Stimulated activated CD8-positive, alpha-beta memory T cell treated with anti-CD3 and anti-CD28 coated beads, Interleukin-4, amount 100 ng/mL, for 1 hour (primary cell): ENCODE measurements at places on chromosomes 4 and X.

- no peak for DNase-seq
Observed at GRCh38 chrX:45513042-45513441, 312.4 kb upstream of the DIPK2B start.

DNA sequence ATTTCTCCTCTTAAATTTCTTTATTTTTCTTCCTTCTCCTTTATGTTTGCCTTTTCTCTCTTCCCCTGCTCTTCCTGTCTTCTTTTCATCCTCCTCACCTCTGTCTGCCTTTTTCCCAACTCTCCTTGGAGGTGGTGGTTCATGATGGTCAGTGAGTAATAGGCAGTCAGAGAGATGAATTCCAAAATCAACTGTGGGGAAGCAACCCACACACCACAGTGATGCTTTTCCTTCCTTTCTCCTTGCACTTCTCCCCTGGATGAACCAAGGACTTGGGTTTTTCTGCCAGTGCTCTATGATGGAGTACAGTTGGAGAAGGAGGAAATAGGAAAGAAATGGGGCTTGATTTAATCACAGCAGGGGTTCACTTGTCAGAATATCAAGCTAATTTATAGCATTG is 153.8 kb downstream of the DCK start:
- no peak for DNase-seq

GRCh38 chr4:7763788-7764187 is 175.9 kb downstream of the AFAP1 start:
- no peak for DNase-seq

DNA sequence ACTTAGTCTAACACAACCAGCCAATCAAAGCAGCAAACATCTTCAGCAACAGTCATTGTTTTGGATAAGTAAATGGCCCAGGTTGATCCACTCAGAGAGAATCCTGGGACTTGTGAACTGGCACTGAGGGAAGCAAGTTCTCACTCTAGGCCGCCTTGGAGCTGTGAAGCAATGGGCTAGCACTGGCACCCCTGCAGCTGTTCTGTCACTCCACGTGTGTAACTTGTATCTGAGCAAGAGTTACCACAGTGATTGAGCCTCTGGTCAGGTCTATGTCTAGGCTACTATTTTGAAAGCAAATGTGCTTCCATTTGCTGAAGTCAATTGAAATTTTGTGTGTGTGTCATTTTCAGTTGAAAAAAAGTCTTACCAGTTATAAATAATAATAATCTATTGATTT is 57.2 kb upstream of the HS3ST1 start:
- no peak for DNase-seq

- DNase-seq = no peak
Observed at GRCh38 chr4:6105311-6105911, 87.2 kb upstream of the C4orf50 start.

GRCh38 chr4:174592256-174592984 is 70.1 kb upstream of the HPGD start:
- DNase-seq = no peak

GRCh38 chr4:7906171-7906701 is 33.4 kb downstream of the AFAP1 start:
- DNase-seq = no peak

DNA sequence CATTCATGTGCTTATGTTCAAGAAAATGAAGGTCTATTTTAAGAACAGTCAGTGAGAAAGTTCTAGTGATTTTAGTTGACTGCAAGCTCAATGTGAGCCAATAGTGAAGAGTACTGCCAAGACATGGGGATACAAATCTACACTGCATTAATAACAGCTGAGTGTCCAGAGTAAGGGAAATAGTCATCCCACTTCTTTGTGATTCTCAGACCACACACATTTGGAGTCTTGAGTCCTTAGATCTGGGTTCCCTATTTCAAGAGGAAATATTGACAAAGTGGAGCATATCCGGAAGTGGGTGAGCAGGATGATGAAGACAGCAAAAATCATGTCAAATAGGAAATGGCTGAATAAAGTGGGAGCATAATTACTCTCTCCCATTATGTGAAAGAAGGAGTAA is 171.1 kb downstream of the LARP7 start:
- no peak for DNase-seq

GRCh38 chrX:10169175-10169574 is 12.4 kb downstream of the CLCN4 start:
- DNase-seq = no peak

DNA sequence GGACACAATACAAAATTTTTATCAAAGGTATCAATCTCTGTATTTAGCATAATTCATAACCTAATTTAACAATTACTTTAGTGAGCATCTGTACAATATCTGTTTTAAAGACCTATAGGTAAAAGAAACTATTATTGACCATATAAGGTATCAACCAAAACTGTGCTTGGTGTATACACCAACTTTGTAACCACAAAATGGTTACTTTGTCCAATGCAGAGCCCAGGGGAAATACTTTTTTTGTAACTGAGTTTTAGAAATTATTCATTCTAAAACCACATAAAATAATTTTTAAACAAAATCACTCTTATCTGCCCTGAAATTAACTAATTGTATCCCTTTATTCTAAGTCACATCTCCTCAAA is 5.0 kb downstream of the CXXC4 start:
- no peak for DNase-seq

DNA sequence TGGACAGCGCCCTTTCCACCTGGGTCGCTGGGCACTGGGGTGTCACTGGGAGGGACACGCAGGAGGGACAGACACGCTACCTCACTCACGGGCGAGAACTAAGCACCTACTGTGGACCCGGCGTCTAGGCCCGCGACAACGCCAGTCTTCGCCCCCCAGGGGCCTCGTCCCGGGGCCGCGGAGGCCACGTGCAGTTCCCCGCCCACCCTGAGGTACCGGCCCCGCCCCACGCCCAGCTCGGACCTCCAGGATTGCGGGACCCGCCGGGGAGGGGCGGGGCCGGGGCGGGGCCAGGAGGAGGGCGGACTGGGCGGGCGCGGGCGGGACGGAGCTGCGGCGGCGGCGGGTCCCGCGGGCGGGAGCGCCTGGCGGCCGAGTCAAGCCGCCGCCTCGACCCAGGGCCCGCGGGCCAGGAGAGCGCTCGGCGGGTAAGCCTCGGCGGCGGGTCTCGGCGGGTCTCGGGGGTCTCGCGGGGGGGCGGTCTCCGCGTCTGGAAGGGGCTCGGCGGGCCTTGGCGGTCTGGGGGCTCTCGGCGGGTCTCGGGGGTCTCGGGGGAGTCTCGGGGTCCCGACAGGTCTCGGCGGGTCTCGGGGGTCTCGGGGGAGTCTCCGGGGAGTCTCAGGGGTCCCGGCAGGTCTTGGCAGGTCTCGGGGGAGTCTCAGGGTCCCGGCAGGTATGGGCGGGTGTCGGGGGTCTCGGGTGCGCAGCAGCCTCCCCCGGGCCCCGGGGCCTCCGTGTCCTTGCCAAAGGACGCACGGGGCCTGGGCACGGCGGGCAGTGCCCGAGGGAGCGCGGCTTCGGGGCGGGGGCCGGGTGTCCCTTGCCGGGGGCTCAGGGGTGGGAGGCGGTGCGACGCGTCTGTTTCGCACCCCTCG is at the start of gene SH3BP2:
TSS of gene SH3BP2 (plus strand) at position 375 of the 875 bp plus-strand sequence. CDS start 27,533 bp downstream, outside the sequence.
- no peak for DNase-seq

DNA sequence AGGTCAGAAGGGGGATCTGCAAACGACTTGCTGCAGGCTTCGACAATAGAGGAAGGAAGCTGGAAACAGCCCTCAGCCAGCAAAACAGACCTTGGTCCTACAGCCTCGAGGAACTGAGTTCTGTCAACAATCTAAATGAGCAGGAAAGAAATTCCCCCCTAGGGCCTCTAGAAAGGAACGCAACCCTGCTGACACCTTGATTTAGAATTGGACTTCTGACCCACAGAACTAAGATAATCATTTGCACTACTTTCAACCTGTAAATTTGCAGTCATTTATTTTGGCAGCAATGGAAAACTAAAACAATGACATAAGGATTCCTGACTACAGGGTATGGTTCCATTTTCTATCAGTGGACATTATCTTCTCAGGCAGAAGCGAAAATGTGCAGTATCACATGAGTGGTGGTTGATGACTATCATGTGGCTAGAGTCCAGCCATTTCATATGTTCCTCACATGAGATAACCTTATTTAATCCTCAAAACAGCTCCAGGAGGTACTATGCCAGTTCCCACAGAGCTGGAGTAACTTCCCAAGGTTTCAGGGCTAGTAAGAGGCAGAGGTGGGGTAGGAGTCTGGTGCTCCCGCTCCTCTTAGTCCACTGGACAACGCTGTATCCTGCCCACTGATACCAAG is 61.6 kb downstream of the SAT1 start:
- DNase-seq = no peak

DNA sequence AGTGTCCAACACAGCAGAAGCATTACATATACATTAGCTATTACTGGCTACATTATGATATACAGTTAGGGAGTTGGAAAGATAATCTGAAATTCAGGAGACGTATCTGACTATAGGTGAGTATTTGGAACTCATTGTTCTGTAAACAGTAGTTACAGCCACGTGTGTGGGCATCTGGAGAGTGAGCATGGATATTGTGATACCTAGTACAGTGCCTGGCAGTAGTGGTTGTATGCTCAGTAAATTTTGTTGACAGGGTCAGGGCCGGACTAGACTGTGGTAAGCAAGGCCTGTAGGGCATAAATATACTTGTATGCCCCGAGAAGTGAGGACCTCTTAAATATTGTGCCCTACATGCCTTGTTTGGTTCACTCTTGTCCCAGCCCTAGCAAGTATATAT is 2.9 kb downstream of the F9 start:
- no peak for DNase-seq

- no peak for DNase-seq
Observed at GRCh38 chr4:15173251-15173650, 171.0 kb downstream of the CPEB2 start.

GRCh38 chrX:110050901-110051300 is 48.0 kb downstream of the TMEM164 start:
- DNase-seq = no peak

- no peak for DNase-seq
Observed at GRCh38 chrX:26952213-26952612, 510.9 kb downstream of the PPP4R3C start.

GRCh38 chr4:55866290-55866907 is 13.0 kb downstream of the EXOC1 start:
- no peak for DNase-seq

- DNase-seq = no peak
Observed at GRCh38 chr4:101512416-101512815, 165.1 kb upstream of the PPP3CA start.

DNA sequence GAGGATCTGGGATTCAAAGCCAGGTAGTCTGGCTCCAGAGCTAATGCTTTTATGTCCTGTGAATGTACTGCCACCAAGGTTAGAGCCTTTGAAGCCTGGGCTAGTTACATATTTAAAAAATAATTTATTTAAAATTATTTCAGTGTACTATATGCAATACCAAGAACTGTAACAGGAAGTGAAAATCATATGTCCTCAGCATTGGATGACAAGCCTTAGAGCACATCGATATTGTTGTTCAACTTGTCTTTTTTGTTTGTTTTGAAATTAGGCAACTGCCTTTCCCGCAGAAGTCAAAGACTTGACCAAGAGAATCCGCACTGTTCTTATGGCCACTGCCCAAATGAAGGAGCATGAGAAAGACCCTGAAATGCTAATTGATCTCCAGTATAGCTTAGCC is 73.1 kb upstream of the IL13RA1 start:
- no peak for DNase-seq

GRCh38 chrX:136476501-136476900 is 11.2 kb upstream of the BRS3 start:
- DNase-seq = no peak

DNA sequence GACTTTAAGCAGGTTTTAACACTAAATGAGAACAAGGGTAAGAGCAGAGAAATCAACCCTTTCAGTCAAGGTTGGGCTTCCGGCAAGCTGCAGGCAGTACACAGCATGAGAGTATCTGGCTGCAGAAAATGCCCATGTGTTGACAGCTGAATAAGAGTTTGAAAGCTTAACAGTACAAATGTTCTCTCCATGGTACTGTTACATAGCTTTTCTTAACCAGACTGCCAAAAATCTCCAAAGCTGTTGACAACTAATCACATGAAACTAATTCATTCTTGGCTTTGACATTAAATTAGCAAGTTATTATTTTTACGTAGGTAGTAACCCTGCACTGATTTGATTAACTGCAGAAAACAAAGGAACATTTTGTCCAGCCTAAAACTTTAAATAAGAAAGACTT is 153.5 kb downstream of the SLC10A7 start:
- no peak for DNase-seq

DNA sequence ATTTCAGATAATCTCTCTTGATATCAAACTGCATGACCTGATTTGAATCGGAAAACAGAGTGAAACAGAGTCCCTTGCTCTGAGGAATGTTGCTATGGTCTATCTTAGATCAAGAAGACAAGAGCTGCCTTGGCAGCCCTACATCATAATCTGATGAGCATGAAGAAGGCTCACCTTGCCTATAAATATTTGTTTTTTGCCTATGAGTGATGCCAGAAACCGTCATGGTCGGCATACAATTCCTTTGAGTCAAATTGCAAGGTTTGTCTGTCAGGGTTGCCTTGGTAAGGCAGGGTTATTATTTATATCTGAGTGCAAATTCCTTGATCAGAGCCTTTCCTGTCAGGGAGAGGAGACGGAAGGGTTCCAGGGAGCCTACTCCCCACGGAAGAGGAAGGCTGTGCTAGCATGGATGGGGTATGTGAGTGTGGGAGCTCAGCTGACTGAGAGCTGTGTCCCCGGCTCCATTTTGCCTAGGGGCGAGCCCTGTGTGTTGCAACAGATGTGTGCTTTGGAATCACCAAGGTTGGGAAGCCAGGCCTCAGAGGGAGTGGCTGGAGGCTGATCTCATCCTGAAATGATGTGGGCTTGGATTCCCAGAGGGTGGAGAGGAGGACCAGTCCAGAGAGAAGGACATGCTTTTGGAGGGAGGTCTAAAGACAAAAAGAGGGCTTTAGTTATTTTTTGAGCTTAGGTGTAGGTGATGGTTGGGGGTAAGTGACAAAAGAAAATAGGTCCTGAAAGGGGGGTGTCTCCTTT is 43.6 kb downstream of the RTL9 start:
- no peak for DNase-seq

- no peak for DNase-seq
Observed at GRCh38 chr4:98546910-98547594, 111.4 kb downstream of the TSPAN5 start.

GRCh38 chr4:84750960-84751283 is 168.0 kb downstream of the CDS1 start:
- no peak for DNase-seq

GRCh38 chrX:130728208-130728607 is 174.8 kb downstream of the ENOX2 start:
- no peak for DNase-seq

DNA sequence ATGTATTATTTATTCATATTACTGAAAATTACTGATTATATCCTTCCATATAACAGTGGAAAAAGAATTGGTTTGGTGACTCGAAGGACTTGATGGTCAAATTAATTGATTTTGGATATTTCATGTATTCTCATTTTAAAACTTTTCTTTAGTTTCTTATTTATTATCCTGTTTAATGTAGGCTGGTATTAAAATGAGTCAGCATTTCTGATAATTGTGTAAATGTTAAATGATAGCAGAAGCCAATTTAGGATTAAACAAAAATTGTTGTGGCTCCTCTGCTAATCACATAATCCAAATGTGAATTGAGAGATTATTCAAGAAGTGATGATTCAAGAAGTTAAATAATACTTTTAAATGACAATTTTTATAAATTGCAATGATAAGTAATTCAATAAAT is 38.7 kb downstream of the PDLIM5 start:
- DNase-seq = no peak

GRCh38 chr4:82678051-82678450 is 116.3 kb upstream of the TMEM150C start:
- no peak for DNase-seq
